Endodermal cell (in vitro differentiated cells): ENCODE measurements at places on chromosomes 13 and 19. TPM values are rescaled to one million over a fixed set of nuclear protein-coding genes. Genes with fewer than 3 reads are reported as not detected.

- no peak overlapping the region for H3K27ac ChIP-seq
- peaks cover 32% of the 10 kb centered on the region for H3K36me3 ChIP-seq
- no peaks in the 10 kb centered on the region for H3K4me1 ChIP-seq
- H3K27me3 ChIP-seq = no peaks in the 10 kb centered on the region
- no peak for DNase-seq
Observed at GRCh38 chr19:14459703-14460102, 15.5 kb downstream of the PTGER1 start.

GRCh38 chr13:76398425-76398824, 487.8 kb downstream of the KCTD12 start:
- no peaks in the 10 kb centered on the region for H3K27me3 ChIP-seq
- no peaks in the 10 kb centered on the region for H3K36me3 ChIP-seq
- no peak for DNase-seq
- no peaks in the 10 kb centered on the region for H3K4me1 ChIP-seq

Gene ZNF837
- 3.2 and 3.8 TPM in 2 replicates for total RNA-seq

- no peak overlapping the region for H3K27ac ChIP-seq
- H3K27me3 ChIP-seq = peaks cover 5% of the 10 kb centered on the region
- H3K36me3 ChIP-seq = no peaks in the 10 kb centered on the region
- DNase-seq = peak; percentile 45
Observed at GRCh38 chr19:53328967-53329366, 4.6 kb upstream of the ZNF845 start.

- H3K36me3 ChIP-seq = peaks cover 8% of the 10 kb centered on the region
- no peaks in the 10 kb centered on the region for H3K4me1 ChIP-seq
- no peak overlapping the region for H3K27ac ChIP-seq
- H3K4me3 ChIP-seq = no peak overlapping the region
- peak; percentile 89 for DNase-seq
Observed at GRCh38 chr19:3577723-3578344, 5.1 kb downstream of the HMG20B start.
